ENCODE measurements at places on chromosomes 12 and 14. TPM values are rescaled to one million over a fixed set of nuclear protein-coding genes. Genes with fewer than 3 reads are reported as not detected.

DNA sequence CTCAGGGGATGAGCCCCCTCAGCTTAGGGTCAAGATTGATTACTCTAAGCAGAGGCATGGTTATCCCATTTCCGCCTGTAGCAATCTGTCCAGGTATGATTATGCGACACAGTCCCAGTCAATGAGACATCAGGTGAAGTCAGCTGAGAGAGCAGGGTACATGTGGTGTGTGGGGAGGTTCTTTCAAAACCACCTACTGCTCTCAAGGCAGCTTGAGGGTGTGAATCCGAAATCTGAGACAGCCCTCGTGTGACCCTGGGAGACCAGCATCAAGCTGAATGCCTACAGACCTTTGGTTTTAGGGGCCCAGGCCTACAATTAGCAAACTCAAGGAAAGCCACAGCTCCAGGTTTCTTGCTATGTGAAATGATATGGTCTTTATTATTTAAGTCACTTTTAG, 275.7 kb downstream of the ITPR2 start:
- H3K4me3 ChIP-seq, result no peak overlapping the region
- no peak overlapping the region for H3K27ac ChIP-seq
- no peaks in the 10 kb centered on the region for H3K4me1 ChIP-seq

DNA sequence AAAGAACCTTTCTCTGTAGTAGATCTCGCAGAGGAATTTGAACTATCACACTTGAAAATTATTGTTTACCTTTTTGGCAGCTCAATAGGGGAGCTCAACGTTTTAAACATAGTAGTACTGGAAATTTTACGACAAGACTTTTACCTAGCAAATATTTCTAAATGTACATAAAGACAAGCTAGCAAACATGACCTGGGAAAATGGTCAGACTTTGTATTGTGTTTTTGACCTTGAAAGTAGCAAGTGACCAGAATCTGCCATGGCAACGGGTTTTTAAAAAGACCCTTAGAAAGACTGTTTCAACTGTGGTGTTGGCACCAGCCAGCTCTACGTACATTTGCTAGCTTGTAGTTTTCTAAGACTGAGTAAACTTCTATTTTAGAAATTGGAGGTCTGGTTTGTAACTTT, 20.2 kb upstream of the A2M start:
- no peaks in the 10 kb centered on the region for H3K36me3 ChIP-seq
- DNase-seq, result no peak
- H3K27me3 ChIP-seq, result no peaks in the 10 kb centered on the region
- no peak overlapping the region for H3K4me3 ChIP-seq
- H3K27ac ChIP-seq, result no peak overlapping the region

Gene KRT75
- not detected for total RNA-seq

Gene PLEKHG7
- not detected for total RNA-seq

- peaks cover 2% of the 10 kb centered on the region for H3K4me1 ChIP-seq
- H3K36me3 ChIP-seq, result no peaks in the 10 kb centered on the region
Measured at GRCh38 chr14:51453869-51454268, 197.8 kb upstream of the FRMD6 start.

GRCh38 chr12:26867080-26867479, 34.1 kb upstream of the ITPR2 start:
- no peak overlapping the region for H3K4me3 ChIP-seq
- no peak overlapping the region for H3K27ac ChIP-seq
- H3K4me1 ChIP-seq, result no peaks in the 10 kb centered on the region

Gene CFAP54
- 0.79 TPM for total RNA-seq

DNA sequence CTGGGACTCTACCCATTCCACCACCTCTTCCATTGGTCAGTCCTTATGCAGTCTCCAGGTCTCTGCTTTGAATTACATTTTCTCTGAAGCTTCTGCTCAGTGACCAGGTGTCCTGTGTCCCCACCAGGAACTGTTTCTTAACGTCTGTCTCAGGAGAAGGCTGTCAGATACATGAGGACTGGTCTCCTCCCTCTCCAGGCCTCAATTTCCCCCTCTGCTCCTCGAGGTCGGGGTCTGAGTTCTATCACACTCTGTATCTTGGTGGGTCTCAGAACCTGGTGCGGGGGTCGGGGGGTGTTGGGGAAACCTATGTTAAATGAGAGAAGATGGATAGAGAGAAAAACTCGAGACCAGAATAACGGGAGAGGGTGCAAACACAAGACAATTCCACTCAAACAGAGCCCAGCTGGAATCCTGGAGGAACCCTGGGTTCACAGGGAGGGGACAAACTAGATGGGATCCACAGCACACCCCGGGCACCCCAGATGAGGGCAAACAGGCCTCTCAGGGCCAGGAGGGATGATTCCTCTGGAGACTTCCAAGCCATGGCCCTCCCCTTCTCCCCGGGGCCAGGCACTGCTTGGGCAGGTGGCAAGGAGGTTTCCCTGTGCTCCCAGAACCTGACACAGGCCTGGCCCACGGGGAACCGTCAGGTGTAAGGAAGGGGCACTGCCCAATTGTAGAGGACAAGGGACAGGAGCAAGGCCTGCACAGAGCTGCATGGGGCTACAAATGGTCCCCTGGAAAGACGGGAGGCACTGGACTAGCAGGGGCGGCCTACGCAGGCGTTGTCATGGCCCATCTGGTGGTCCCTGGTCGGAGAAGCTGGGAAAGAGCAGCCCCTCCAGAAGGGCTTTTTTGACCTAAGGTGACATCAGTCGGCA, 313.2 kb upstream of the DIO3 start:
- no peaks in the 10 kb centered on the region for H3K27me3 ChIP-seq
- H3K4me3 ChIP-seq, result no peak overlapping the region
- H3K4me1 ChIP-seq, result no peaks in the 10 kb centered on the region
- H3K27ac ChIP-seq, result no peak overlapping the region

Gene AICDA
- not detected for total RNA-seq

- H3K4me1 ChIP-seq, result peaks cover 41% of the 10 kb centered on the region
- no peak for DNase-seq
- no peaks in the 10 kb centered on the region for H3K36me3 ChIP-seq
- no peak overlapping the region for H3K27ac ChIP-seq
- no peak overlapping the region for H3K4me3 ChIP-seq
- no peaks in the 10 kb centered on the region for H3K27me3 ChIP-seq
Measured at GRCh38 chr14:102185360-102185759, 45.7 kb downstream of the WDR20 start.

Gene RNASE7
- not detected for total RNA-seq

GRCh38 chr14:61388173-61388975, 67.0 kb downstream of the PRKCH start:
- peaks cover 60% of the 10 kb centered on the region for H3K4me1 ChIP-seq
- no peak overlapping the region for H3K4me3 ChIP-seq
- H3K27me3 ChIP-seq, result no peaks in the 10 kb centered on the region
- H3K27ac ChIP-seq, result peak overlapping the region; percentile 30

GRCh38 chr12:70101064-70101463, 142.2 kb upstream of the CNOT2 start:
- H3K27ac ChIP-seq, result no peak overlapping the region
- H3K4me1 ChIP-seq, result no peaks in the 10 kb centered on the region
- no peaks in the 10 kb centered on the region for H3K27me3 ChIP-seq
- H3K4me3 ChIP-seq, result no peak overlapping the region
- H3K36me3 ChIP-seq, result no peaks in the 10 kb centered on the region

DNA sequence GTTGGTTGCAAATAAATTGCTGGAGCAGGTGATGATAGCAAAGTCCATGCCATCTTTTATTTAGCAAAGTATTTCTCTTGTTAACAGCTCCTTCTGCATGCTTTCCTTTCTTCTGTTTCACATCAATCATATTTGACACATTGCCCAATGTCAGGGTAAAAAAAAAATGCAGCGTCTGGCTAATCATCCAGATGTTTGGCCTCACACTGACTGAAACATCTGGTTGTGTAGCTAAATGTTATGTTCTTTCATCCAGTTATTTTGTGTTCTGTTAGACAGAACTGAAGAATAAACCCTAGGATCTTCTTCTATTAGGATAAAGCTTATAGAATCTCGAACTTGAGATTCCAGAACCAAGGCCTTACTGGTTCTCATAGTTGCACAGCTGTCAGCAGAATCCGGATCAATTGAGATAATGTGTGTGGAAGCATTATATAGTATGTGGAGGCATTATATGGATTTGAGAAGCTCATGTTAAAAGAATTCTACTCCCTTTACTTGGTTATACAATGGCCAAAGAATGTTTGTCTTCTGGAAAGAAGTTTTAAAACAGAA, 859.2 kb downstream of the DIO2 start:
- no peak for DNase-seq
- no peaks in the 10 kb centered on the region for H3K36me3 ChIP-seq
- no peak overlapping the region for H3K4me3 ChIP-seq
- no peaks in the 10 kb centered on the region for H3K27me3 ChIP-seq
- no peaks in the 10 kb centered on the region for H3K4me1 ChIP-seq

Measured in heart left ventricle (tissue), 16 donors.